Psoas muscle (tissue), 8 donors: ENCODE measurements at places on chromosomes 7 and 10. TPM values are rescaled to one million over a fixed set of nuclear protein-coding genes. Genes with fewer than 3 reads are reported as not detected.

ZNF783 gene
- total RNA-seq: 6.3 TPM

- no peak for DNase-seq
Measured at GRCh38 chr7:159028508-159029401, 115.9 kb downstream of the VIPR2 start.

GRCh38 chr7:69598081-69598486 is at the start of gene AUTS2:
AUTS2 (plus strand) TSS chr7:69598475; CDS start chr7:69599654, 1,179 bp downstream.
- DNase-seq: peak; percentile 92

RBM20 gene
- total RNA-seq: 28.8 TPM

GRCh38 chr7:150949971-150950491 is 28.1 kb downstream of the KCNH2 start:
- no peak for DNase-seq
